RCC 7860 (cell line): ENCODE measurements at places on chromosomes 12 and 14.

DNA sequence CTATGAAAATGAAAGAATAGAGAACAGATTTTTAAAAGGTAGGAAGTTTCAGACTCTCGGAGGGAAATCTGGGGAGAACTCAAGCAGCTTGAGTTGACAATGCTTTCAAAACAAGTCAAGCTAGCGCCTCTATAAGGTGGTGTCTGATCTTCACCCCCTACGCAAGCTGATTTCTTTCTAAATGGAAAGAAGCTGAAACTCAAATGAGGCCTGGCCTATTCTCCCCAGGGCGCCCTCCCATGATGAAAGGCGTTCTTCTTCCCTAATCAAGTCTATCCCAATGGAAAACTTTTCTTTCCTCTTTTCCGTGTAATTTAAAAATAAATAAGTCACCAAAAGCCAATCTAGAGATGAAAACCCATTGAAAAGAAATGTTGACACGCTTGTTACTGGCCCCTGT, 20.6 kb downstream of the PTHLH start:
- no peak for DNase-seq

DNA sequence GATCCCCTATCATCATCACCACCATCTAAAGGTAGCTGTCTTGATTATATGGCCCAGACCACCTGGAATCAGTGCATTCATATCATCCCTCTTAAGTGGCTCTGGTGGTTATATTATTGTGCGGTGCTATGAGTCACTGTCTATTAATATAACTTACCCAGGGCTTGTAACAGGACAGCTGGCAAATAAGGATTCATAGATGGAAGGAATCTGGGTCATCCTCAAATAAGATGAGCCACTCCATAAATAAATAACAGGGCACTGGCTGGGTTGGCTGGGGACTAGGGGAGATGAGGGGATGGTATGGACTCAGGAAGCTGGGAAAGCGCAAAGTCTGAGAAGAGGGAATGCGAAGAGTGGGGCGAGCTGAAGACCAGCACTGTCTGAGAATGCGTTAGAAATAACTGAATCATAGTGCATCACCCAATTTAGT, 216.1 kb downstream of the NUAK1 start:
- DNase-seq = peak; percentile 44

GRCh38 chr14:72418806-72419205, 475.1 kb downstream of the DPF3 start:
- no peak for DNase-seq

DNA sequence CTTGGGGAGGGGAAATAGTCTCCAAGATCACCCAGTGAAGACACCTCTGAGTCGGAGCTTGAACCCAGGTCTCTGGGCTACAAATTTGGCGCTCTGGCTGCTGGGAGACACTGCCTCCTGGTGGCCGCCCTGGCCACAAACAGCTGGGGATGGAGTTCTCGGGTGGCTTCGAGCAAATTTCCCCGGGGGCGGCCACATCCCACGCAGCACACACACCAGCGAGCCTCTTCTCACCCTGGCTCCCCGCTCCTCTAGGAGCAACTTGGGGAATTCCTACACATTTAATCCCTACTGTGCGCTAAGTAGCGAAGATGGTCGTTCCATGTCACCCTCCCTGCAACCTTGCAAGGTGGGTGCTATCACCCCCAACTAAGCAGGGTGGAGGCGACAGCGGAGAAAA, 66.2 kb upstream of the BEGAIN start:
- no peak for DNase-seq

DNA sequence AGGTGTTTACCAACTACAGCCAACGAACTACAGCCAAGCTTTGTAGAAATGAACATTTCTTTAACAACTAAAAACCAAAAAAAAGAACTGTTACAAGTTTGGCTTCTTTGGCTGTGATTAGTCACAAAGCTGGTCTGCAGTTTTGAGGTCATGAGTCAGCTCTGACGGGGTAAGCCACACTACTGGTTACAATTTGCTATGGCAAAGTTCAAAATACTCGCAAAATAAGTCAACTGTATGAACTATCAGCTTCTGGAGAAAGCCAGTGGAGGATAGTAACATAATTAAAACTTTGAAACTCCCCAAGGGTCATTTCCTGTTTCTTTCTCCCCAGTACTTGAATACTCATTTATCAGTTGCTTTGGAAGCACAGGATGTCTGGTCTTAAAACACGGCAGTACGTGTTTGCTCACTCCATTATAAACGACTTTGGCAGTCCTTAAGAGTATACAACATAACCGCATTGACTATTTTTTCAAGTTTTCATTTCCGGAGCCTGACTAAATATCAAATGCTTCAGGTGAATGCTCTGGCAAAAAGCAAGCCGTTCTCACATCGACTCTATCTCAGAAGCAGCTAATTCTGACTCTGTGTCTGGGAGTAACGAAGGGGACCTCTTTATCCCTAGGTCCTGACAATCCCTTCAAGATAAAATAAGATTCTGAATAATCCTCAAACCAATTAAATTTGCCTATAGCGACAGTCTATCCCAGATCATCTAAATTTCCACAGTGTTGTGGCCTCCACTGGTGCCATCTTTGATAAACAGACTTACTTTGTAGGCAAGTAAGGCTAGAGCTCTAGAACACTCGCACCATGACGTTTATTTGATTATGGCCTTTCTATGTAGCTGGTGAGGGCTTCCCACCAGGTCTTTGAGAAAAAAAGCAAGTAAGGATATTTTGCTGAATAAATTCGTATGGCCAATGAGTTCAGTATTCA, 10.6 kb downstream of the PHLDA1 start:
- DNase-seq = peak; percentile 98

DNA sequence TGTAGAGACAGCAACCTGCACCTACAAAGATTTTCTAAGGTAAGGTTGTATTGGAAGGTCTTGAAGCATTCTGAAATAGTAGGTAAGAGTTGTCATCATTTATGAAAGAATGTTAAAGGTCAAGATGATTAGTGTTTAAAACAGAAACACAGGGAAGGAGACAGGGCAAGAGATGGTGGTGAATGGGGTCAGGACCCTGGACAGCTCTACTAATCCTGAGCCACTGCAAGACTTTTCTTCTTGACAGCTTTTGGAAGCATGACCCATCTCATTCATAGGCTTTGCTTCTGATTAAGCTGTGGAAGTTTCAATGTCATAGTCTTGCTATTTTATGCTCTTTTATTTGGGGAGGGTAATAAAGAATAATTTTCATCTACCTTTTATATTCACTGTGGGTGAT, 75.5 kb upstream of the CAND1 start:
- DNase-seq = no peak

- DNase-seq = peak; percentile 16
These were observed 268.9 kb downstream of the RAD51B start for GRCh38 chr14:68088451-68088854.

GRCh38 chr14:105748204-105748578, 221.8 kb downstream of the TMEM121 start:
- DNase-seq = no peak

- no peak for DNase-seq
These were observed 253.2 kb downstream of the CACNA1C start for GRCh38 chr12:2306012-2306411.

- DNase-seq = no peak
These were observed 411.8 kb upstream of the STXBP6 start for GRCh38 chr14:25461780-25462179.

DNA sequence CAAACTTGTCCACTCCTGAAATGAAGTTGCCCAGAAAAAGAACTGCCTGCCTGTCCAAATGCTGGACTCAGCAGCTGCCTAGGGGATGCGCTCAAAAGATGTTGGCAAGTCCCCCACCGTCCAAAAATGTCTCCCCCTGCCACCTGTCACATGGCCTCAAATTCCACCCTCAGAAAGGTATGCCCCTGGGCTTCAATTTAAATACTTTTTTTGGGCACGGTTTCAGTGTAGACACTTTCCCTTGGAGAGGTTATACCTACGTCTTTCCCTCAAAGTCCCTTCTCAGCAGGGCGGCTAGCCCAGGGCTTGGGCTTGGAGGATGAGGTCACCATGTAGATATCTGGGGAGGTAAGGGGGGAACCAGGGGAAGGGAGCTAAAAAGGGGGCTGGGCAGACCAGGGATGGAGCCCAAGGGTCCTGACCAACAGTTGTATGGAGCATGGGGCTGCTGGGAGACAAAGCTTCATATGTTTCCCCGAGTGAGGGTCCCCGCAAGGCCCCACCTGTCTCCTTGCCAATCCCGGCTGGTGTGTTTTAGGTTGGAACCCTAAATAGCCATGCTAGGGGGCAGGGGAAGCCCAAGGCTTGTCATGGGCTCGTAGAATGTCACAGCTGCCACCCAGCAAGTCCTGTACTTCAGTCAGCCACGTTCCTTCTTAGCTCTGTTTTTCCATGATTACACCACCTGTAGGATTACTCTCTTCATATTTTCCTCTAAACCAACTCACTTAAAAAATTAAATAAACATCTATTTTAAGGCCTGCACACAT, 131.2 kb upstream of the TBX3 start:
- DNase-seq = no peak

- DNase-seq = no peak
These were observed 134.0 kb downstream of the ANO6 start for GRCh38 chr12:45349916-45350315.

- no peak for DNase-seq
These were observed 29.9 kb downstream of the GPHB5 start for GRCh38 chr14:63288853-63289252.

DNA sequence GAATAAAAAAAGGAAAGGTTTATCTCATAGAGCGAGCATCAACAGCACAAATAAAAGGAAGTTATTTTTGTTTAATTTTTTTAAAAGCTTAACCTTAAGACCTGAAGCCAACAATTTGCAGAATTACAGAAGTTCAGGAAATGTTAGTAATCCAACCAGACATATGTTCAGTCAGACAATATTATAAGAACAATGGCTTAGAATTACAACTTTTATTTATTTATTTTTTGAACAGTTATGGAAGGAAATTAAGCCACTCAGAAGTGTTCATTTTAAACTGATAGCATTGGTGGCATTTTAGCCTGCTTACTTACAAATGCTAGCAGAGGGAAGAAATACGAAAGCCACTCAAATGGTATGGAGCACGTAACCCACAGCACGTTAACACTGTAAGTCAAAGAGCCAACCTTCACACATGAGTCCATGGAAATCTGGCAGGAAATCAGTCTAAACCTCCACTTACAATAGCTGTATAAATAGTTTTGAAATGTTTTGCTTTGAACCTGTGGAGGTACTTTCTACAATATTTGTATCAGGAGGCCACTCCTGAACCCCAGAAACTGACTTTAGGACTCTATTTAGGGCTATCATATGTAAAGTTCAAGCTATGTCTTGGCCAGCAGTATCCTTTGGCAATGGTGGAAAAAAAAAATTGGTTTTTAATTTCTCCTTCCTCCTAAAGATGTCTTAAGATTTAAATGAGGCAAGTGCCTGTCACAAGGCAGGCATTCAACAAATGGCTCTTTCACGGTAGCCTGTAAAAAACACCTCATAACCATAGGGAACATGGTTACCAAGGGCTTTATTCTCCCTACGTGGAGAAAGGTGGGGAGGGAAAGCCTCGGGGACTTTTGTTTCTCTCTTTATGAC, 102.3 kb downstream of the ITPR2 start:
- no peak for DNase-seq

DNA sequence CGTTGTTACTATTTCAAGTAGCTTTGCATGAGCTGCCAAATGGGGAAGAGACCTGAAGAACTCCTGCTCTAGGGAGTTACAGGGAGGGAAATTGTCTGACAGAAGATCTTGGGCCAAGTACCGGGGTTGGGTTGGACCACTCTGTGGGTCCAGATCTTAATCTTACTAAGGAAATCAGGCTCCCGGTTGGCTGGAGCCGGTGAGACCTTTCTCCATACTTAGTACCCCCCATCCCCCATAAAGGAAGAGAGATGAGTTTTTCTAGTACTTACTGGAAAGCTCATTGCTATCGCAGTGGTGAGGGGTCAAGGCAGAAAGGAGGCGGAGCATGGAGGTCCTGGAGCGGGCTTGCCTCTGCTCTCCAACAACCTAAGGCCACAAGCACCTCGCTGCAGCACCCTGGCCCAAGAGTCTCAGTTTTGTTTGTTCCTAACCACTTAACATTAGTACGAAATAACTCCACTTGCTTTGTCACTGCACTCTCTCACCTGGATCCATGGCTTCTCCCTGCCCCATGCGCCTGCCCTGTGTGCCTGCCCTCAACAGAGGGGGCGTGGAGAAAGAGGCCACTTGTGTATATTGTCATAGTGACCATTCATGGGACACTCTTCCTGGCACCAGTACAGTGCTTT, 6.8 kb upstream of the UNC119B start:
- no peak for DNase-seq

GRCh38 chr14:31668348-31668747, 107.1 kb downstream of the NUBPL start:
- DNase-seq = no peak

- no peak for DNase-seq
These were observed 513.3 kb upstream of the CCDC196 start for GRCh38 chr14:65972891-65973290.

- DNase-seq = no peak
These were observed 14.7 kb upstream of the KDM2B start for GRCh38 chr12:121595520-121595919.

- DNase-seq = no peak
These were observed 91.8 kb upstream of the BCL11B start for GRCh38 chr14:99363616-99364290.

DNA sequence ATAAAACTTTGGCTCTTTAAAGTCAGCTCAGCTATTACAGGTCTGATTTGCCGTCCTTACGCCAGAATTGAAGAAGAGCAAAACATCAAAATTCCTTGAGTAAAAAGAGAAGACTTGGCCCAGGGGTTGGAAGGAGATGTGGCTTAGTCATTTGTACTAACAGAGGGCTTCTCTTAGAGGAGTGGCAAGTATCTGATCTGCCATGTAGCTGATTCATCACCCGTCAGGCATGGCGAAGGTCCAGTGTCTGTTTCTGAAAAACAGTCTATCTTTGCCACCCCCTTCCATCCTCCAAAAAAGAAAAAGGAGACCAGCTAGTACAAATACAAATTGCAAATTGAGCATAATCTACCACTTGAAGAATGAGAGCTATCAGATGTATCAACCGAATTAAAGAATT, 91.9 kb downstream of the RAD52 start:
- peak; percentile 18 for DNase-seq

GRCh38 chr12:100234166-100234565, 32.7 kb downstream of the DEPDC4 start:
- DNase-seq = no peak

GRCh38 chr14:53953828-53954550, 2.6 kb downstream of the BMP4 start:
- DNase-seq = no peak

DNA sequence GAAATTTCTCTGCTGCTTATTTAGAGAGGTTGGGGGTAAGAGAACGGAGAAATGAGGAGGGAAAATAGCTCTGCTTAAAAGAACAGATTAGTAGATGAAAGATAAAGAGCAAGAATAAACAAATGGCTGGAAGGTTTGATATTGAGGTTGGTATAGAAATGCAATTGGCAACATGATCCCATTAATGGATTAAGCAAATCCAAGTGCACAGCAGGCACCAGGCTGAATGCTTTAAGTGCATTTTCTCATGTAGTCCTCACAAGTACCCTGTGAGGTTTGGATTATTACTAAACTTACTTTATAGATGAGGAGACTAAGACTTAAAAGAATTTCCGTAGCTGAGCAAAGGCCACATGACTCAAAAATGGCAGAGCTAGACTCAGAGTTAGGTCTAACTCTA, 76.9 kb upstream of the ATF1 start:
- DNase-seq = no peak
